Fibroblast of lung (primary cell): ENCODE measurements at places on chromosomes 4 and X.

- DNase-seq: peak; percentile 85
Measured at GRCh38 chr4:126916626-126917140, 716.1 kb upstream of the INTU start.

DNA sequence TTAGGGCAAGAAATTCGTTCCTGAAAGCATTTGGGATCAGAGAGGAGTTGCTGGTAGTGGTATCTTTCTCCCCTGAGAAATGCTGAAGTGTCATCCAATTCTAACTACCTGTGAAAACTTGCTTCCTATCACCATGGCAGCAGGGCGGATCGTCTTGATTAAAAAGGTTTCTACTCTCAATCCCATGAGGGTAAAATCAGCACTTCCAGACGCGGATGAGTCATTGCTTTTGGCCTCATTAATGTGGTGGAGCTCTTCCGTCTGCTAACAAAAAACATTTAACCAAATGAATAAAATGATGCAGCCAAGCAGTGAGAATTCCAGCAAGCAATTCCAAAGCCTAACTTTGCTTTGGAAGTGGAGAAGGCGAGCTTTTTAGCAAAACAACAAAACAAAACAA lies 325.6 kb downstream of the CAMK2D start:
- DNase-seq: peak; percentile 83

- DNase-seq: peak; percentile 59
Measured at GRCh38 chr4:142128529-142128928, 492.1 kb downstream of the IL15 start.

GRCh38 chrX:10195947-10196346 lies 39.2 kb downstream of the CLCN4 start:
- DNase-seq: no peak

- DNase-seq: peak; percentile 38
Measured at GRCh38 chrX:3713225-3713936, at the start of gene PRKX. Gene PRKX, minus strand, starts transcription at chrX:3713649. Its CDS starts 396 bp downstream, at chrX:3713253.

- DNase-seq: no peak
Measured at GRCh38 chrX:425056-425455, 38.3 kb upstream of the PPP2R3B start.

DNA sequence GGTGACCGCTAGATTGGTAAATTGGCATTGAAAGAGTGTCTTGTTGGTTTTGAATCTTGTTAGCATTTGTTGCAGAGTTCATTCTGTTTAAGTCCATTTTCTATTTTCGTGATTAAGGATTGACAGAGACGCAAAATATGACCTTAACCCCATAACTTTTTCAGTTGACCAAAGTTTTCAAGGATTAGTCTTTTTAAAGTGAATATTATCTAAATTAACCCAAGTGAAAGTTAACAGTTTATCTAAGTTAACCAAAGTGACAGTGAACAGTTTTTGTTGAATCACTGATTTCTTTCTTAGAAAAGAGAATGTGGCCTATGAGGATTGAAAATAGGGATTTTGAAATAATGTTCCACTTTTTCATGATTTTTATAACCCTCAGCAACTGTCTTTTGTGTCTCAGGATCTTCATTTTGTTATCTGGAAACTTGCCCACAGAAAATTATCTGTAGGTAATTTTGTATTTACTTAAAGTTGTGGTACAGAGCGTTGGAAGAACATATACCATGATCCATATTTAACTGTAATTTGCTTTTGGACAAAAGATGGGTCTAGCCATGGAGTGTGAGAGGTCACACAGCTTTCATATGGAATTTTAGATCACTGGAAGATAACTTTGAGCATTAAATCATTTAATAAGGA lies 3.3 kb downstream of the CPEB2 start:
- DNase-seq: no peak

DNA sequence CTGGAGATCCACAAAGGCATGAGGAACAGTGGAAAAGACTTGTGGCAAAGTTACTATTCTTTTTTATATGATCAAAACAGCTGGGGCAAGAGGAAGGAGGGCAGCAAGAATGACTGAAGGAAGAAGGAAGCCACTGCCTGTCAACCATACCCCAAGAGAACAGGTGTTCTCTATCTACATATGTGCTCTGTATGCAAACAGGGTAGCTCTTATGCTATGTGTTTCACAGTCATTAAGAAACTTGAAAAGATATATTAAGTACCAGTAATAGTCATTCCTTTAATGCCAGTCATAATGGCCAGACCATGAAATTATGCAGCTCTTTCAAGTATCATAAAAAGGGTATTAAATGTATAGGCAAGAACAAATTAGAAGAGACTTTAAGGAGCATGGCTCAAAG lies 363.9 kb downstream of the KLHL13 start:
- DNase-seq: no peak

DNA sequence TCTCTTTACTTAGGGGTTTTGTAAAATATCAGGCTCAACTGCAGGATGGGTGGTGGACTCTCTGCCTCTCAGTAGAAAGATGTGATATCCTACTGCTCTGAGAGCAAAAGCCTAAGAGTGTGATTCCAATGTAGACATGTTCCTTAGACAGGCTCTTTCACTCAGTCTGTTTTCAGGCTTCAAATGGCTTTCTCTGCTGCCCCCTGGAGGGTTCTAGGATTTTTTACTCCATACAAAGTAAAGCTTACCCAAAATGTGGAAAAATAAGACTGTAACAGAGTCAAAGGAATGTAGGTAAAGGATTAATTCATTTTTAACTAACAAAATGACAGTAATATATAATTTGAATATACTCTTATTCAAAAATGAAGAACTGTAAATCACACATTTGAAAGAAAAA lies 32.1 kb downstream of the ZGRF1 start:
- DNase-seq: peak; percentile 31

DNA sequence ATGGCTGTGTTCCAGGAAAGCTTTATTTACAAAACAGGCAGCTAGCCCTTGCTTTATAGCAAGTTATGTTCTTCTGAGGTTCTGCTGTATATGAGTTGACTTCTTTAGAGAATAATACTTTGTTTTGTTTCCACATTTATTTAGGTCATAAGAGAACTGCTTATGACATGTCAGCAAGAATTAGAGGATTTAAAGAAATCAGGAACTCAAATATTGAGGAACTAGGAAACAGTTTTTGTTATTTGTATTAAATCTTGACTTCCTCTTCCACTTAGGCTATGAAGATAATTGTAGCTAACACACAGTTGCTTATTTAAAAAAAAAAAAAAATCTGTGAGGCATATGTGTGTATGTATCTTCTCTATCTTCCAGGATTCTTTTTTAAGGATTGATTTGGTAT lies 14.3 kb downstream of the ZRSR2 start:
- DNase-seq: no peak

DNA sequence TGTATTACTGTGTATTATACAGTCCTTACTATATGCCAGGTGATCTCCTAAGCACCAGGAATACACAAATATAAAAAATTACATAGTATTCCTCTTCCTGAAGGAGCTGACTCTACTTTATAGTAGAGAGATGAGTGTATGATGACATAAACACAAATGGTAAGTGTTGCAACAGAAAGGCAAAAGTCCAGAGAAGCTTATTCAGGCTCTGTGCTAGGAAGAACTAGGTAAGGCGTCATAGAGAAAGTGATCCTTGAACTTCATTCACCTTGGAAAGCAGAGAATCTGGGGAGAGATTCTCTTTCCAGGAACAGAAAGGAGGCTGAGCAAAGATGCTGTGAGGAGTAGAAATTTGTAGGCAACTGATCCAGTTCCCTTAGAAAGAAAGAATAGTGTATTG lies 115.0 kb upstream of the KCNIP4 start:
- no peak for DNase-seq

DNA sequence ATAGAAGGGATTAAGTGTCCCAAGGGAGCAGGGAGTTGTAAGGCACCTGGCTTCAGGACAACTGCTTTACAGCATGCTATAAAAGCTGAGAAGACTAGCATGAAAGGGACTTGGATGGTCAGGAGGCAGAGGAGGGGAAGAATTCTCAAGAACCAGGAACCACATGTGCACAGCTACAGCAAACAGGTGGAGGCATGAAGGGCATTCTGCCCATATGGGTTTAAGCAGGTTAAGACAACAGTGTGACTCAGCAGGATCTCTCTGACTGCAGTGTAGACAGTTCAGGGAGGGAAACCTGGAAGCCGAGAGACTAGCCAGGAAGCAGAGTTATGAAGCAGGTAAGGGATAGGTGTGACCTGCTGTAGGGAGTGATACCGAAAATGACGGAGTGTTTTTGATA lies 117.0 kb downstream of the DHRSX start:
- DNase-seq: no peak

- DNase-seq: no peak
Measured at GRCh38 chr4:72376901-72377300, 192.1 kb downstream of the ADAMTS3 start.

GRCh38 chr4:159463235-159463634 lies 360.4 kb downstream of the RAPGEF2 start:
- no peak for DNase-seq

GRCh38 chr4:137601934-137602333 lies 69.6 kb upstream of the PCDH18 start:
- DNase-seq: no peak

- peak; percentile 23 for DNase-seq
Measured at GRCh38 chr4:165096776-165097175, 15.9 kb downstream of the TMEM192 start.

GRCh38 chr4:576245-576821 lies at the start of gene TMEM271:
Gene TMEM271, minus strand, starts transcription at chr4:576295. Its CDS starts 233 bp downstream, at chr4:576062.
- DNase-seq: no peak

- DNase-seq: peak; percentile 80
Measured at GRCh38 chr4:139563515-139563914, 7.5 kb upstream of the SETD7 start.

- DNase-seq: peak; percentile 69
Measured at GRCh38 chrX:11770320-11770719, 12.3 kb downstream of the MSL3 start.

DNA sequence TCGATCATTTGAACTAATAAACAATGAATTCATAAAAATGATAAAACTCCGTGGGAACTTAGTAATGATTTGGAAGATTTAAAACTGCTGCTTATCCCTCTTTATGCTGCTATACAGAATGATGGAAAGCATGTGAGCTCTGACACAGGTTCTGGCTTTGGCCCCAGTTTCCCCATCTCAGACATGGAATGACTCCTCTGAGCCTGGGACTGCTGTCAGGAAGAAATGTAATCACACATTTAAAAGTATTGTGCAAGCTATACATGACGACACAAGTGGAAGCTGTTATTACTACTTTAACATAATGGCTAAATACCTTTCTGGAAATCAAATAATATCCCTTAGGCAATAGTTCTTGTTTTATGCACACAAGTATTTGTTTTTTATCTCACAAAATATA lies 161.7 kb downstream of the DCHS2 start:
- no peak for DNase-seq

DNA sequence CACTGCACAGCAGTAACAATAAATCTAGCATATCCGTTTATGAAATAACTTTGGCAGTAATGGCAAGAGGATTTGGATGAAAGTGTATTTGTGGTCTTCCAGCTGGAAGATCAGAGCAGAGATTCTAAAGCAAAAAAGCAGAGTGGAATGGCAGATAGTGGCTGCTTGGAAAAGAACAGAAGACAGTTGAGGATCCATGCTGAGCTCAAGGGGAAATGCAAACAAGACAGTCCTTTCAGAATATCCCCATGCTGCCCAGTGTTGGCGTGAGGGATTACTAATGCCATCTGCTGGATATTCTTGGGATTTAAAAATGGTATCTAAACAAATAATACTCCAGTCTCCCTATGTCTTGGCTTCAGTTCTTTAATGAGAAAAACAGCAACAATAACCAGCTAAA lies 629.1 kb upstream of the ATOH1 start:
- peak; percentile 65 for DNase-seq

DNA sequence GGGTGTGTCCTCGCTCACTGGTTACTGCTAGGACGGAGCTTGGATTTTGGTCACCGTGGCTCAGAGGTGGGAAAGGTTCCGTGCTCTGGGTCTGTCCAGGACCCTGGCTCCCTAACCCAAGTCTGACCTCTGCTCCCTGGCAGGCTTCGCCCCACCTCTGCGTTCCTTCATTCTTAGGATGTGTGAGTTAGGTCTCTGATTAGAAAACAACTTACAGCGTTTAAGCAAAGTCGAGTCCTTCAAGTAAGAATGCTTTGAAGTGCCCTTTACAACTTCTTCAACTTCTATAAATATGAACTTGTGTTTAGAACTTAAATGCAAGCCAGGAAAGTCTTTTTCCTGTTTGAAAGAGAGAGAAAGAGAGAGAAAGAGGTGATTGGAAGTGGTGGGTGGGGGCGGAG lies 891 bp downstream of the TLR2 start:
- no peak for DNase-seq

DNA sequence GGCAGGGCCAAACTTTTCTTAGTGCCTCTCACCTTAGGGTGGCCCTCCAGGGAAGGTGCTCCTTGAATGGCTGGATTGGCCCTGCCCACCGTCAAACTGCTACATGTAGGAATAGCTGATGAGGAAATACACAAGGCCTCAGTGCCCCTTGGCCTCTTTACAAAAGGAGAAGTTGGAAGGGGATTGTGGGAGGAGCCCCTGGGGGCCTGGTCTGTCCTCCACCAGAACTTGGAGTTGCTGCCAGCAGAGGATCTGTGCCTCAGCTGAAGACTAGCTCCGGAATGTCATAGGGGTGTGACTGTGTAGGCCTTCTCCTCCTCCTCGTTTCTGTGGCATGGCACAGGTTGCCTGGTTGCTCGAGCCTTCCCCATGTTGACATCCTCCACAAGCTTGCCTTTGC lies 142.7 kb downstream of the AMMECR1 start:
- DNase-seq: no peak

- DNase-seq: no peak
Measured at GRCh38 chr4:1515156-1515555, 108.9 kb upstream of the NKX1-1 start.

DNA sequence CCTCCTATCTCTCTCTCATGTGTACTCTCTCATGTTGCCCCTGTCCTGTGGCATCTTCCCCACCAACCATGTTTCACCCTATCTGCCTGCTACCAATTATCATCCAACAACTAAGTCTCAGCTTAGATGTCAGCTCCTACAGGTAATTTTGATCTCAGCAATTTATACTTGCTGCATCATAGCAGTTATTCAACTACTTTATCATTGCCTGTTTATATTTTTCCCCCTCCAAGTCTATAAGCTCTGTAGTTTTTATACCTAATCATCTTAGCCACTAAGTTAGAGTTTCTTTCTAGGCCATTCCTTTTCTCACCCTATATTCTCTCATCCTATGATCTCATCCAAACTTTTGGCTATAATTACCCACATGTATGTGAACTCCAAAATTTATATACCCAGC lies 50.7 kb downstream of the MAB21L2 start:
- DNase-seq: no peak

- DNase-seq: peak; percentile 94
Measured at GRCh38 chr4:26197018-26197779, 123.6 kb upstream of the RBPJ start.

DNA sequence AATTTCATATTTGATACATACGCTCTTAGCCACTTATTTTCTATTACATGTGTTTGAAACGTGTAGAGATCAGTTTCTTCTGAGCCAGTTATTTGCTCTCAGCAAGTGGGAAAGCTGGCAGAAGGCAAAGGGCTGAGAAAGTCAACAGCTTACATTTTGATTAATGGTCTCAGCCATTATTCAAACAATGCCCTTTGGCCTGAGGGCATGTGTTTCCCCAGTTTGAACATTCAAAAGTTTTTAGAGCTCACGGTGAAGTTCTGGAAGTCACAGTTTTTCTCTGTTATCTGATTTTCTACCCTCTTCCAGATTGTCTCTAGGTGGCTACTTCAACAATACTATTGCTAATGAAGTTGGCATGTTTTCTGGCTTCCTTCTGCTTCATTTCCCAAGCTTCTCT lies 591.8 kb upstream of the CPEB2 start:
- no peak for DNase-seq
